ENCODE measurements at places on chromosomes 1 and 21.

- no peak for DNase-seq
Measured at GRCh38 chr21:31117128-31117916, 79.0 kb upstream of the KRTAP19-8 start.

DNA sequence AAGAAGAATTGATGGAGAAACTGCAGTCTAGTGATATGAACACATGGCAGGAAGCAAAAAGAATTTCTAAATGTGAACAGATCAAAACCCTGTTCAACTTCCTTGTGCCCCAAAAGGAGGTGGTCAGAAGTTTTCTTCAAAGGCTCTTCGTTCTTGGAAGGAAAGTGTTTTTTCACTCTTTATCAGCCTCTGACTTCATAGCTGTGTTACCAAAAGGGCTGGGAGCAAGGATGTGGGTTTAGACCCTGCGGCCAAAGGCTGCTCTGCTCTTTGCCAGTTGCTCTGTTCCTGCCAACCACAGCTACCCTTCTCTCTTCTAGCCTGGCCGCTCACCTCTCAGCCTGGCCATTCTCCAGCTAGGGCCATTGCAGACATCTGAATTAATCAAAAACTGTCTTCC, 53.8 kb downstream of the PTGER3 start:
- DNase-seq: no peak

GRCh38 chr1:167934426-167935215, 1.9 kb upstream of the DCAF6 start:
- DNase-seq: no peak

DNA sequence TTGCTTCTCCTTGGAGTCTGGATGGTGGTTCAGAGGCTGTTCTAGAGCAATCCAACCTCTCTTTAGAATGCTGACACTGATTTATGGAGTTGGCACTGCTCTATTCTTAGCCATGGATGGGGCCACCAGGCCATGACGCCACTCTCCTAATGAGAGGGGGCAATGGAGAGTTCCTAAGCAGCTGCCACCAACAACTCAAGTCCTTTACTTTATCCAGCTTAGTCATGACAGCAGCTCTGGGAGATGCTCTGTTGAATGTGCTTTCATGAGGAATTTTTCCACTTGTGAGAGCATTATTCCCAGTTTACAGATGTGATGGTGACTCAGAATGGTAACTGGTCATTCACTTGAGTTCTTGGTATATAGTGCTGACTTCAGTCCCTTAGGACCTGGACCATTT, 366.3 kb downstream of the HHAT start:
- no peak for DNase-seq

DNA sequence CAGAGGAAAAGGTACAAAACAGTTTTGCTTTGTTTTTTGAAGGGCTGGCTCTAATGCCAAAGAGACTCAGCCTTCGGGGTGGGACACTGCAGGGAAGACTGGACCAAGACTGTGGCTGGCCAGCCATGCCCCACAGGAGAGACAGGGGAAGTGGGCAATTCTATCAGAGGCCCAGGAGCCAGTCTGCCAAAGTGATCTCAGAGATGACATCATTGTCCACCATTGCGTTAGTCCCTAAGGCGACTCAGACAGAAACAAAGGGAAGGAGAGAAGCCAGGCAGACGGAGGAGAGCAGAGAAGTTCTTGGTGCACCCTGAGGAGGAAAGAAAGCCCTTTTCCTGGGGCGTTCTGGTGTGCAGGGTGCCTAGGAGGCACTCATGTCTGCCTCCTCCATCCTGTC, 26.4 kb downstream of the OPTC start:
- DNase-seq: no peak

DNA sequence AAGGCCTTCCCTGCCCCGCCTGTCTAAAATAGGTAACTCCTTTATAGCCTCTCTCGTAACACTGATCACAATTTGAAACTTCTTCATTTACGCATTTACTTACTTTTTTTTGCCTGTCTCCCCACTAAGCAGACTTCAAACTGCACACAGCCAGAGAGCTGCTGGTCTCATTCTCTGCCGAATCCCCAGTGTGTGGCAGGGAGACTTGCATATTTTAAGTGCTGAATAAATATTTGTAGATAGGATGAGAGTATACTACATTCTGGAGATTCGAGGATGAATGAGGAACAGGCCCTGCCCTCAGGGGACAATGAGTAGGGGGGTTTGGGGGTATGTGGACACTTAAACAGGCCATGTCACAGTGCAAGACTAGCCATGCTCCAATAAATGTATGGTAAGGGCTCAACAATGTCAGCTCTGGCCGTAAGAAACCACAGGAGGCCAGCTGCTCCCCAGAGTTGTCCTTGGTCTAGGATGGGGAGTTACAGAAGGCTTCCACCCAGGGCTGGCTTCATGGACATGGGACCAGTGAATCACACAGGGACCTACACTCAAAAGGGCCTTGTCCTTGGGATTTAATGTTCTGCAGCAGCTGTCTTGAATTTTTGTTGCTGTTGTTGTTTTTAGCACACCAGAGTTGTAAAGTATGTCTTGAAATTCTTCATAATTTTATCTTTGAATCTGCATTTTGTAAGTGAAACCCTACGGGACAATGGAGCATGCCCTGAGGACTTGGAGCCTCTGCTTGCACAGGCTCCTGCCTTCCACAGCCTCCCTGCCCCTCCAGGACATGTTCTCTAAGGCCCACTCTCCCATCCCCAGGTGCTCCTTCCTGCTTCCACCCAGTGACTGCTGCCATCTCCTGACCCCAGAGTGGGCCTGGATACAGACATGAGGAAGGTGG, 8.5 kb downstream of the DIO1 start:
- no peak for DNase-seq

DNA sequence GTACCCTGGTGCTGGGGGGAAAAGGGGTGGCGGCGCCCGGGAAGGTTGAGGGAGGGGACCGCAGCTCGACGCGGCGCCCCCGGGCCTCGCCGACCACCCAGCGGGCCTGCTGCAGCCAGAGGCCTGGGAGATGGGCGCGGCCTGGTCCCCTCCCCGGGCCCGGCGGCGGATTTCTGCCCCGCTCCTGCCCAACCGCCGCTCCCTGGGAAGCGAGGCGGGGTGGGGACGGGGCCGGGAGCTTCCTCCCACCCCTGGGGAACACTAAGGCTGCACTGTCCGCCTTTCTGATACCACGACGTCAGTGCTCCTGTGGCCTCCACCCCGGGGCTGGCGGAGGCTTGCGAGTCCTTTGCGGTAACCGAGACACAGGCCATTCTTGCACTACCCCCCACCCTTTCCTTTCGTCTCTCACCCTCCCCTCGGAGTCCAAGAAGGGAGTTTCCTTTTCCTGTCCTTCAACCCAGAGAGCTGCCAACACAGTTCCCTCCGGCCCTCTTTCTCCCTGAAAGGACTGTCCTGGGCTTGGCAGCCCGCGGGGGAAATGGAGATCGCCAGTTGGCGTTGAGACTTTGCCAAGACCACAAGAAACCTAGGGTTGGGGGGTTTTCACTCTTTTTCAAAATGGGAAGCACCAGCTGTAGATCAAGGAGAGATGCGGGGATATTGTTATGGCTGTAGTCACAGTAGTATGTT, 742 bp downstream of the SH3GLB1 start:
- DNase-seq: no peak

DNA sequence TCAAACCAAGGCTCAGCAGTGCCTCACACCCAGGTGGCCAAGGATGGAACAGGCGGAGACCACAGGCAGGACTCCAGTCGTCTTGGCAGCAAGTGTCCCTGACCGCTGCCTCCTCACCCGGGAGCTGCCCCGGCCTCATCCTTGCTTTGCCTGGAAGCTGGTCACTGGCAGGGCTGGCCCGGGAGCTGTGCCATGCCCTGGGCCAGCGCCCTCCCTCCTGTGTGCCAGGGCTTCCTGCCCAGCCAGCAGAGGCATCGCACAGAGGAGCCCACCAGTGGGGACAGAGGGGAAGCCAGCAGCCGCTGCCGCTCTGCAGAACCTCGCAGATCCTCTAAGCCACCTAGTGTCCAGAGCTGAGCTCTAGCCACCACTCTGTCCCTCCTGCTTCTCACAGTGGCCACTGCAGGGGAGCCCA, 7.8 kb downstream of the CASZ1 start:
- no peak for DNase-seq

- DNase-seq: no peak
Measured at GRCh38 chr1:204647805-204648153, 37.8 kb downstream of the LRRN2 start.

DNA sequence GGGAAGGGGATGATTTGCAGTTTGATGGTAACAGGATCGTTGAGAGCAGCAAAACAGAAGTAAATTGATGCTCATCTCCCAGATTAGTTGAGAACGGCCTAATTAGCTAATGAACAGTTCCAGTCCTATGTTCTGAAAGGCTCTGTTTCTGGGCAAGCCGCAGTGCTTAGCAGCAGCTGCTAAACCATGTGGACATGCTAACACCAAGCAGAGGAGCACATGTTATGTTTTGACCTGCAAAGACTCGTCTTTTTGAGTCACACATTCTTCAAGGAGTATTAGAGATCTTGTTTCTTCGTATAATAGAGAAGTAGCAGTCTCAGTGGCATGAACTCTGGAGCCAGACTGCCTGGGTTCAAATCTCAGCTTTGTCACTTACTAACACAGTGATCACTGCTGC, 58.1 kb downstream of the CACNA1E start:
- DNase-seq: peak; percentile 70

- no peak for DNase-seq
Measured at GRCh38 chr21:25215698-25216384, 391.4 kb downstream of the MRPL39 start.

GRCh38 chr1:167541610-167542009, 12.0 kb downstream of the CREG1 start:
- DNase-seq: no peak

- no peak for DNase-seq
Measured at GRCh38 chr1:43947874-43948437, 1.2 kb downstream of the IPO13 start.

DNA sequence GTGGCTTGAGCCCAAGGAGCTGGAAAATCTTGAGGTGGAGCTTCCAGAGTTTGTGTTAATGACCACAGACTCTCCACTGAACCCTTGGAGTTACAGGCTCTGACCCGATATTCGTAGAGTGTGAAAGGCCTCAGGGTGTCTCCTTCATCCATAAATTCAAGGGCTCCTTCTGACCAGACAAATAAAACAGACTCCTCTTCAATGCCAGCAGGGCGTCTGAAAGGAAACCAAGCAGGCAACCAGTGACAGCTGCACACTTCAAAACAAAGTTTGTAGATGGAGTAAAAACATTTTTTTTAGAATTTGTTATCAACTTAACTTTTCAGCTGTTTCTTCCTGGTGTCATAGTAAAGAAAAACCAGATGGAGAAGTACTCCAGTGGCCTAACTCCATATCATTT, 161.1 kb downstream of the KCTD3 start:
- DNase-seq: no peak

- no peak for DNase-seq
Measured at GRCh38 chr21:41091616-41092015, 76.3 kb upstream of the BACE2 start.

DNA sequence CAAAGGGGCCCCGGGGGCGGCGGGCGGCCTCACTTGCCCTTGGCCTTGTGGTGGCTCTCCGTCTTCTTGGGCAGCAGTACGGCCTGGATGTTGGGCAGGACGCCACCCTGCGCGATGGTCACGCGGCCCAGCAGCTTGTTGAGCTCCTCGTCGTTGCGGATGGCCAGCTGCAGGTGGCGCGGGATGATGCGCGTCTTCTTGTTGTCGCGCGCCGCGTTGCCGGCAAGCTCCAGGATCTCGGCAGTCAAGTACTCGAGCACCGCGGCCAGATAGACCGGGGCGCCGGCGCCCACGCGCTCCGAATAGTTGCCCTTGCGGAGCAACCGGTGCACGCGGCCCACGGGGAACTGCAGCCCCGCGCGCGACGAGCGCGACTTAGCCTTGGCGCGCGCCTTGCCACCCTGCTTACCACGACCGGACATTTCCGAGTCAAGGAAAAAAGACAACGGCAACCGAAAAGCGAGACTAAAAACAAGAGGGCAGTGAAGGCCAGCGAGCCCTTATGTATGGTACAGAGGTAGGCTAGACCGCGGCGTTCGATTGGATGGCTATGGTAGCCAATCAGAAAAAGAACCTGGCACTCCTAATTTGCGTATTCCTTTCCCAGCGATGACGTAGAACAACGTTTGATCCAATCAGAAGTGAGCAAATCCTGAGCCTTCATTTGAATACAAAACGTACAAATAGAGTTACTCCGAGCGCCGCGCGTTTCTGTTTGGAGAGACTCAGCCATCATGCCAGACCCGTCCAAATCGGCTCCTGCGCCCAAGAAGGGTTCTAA, 29.6 kb upstream of the RNF187 start:
- DNase-seq: peak; percentile 85

- DNase-seq: no peak
Measured at GRCh38 chr21:42974832-42975820, 764 bp downstream of the PKNOX1 start.

GRCh38 chr1:205324781-205325180, 3.2 kb upstream of the NUAK2 start:
- no peak for DNase-seq

GRCh38 chr1:1937549-1938275, 18.6 kb upstream of the TMEM52 start:
- no peak for DNase-seq

DNA sequence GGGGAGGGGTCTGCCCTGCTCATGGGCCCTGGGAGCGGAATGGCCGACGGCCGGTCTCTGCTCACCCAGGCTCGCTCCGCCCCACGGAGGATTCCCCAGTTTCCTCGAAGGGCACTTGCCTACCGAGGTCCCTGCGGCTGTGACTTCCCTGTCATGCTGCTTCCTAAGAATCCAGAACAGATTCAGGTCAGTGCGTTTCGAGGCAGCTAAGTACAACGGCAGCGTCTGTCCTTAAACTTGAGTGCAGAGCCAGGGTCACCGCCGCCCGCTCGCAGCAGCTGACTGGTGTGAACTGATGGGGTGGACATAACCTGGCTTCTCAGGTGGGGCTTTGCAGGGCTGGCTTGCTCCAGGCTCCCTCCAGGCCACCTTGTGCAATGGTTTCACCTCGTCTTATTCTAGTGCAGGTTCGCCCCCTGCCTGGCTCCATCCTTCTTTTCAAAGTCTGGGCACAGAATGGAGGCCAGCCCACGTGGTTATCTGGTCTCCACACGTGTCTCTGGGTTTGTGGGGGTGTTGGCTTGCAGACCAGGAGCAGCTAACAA, 7.6 kb upstream of the C1orf174 start:
- no peak for DNase-seq

DNA sequence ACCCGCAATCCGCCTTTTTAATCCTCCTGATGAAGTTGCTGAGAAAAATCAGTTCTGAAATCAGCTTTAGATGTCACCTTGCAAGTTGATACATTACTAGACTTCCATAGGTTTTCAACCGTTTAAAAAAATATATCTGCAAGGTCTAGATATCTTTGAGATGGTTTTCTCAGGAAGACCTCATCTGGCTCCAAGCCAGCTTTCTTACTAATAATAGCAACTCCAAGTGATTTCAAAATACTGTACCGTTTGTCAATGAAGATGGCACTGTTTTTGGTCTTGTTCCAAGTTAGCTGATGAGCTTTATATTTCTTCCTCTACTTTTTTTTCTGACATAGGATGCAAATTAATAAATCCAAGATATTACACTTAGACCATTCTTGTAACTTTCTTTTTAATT, 40.3 kb downstream of the LRRC8C start:
- DNase-seq: no peak

- DNase-seq: no peak
Measured at GRCh38 chr21:26447932-26448475, 125.1 kb downstream of the CYYR1 start.

Measured in keratinocyte (primary cell).